ENCODE measurements at places on chromosomes 4 and X. TPM values are rescaled to one million over a fixed set of nuclear protein-coding genes. Genes with fewer than 3 reads are reported as not detected.

GRCh38 chr4:23106516-23106915 lies 413.8 kb downstream of the GBA3 start:
- H3K4me3 ChIP-seq, result no peak overlapping the region
- H3K4me1 ChIP-seq, result no peaks in the 10 kb centered on the region
- no peak for DNase-seq
- H3K27ac ChIP-seq, result no peak overlapping the region
- no peaks in the 10 kb centered on the region for H3K36me3 ChIP-seq
- H3K27me3 ChIP-seq, result no peaks in the 10 kb centered on the region

DNA sequence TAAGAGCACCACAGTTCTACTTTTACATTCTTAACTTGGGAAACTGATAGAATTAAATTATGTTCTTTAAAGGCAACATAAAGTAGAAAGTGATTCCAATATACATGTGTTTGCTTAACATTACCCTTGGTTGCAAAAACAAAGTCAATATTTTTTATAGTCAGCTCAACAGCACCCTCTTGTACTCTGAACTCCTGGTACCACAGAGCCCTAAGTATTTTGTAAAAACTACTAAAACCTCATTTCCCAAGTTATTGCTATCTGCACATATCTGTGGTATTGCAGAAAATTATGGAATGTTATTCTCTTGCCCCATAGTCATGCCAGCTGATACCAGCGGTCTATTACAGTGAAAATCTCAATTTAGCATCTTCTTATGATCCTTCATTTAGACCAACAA lies 2.9 kb downstream of the KIF4A start:
- H3K27ac ChIP-seq, result no peak overlapping the region
- no peaks in the 10 kb centered on the region for H3K36me3 ChIP-seq
- DNase-seq, result no peak
- no peak overlapping the region for H3K4me3 ChIP-seq
- peaks cover 4% of the 10 kb centered on the region for H3K4me1 ChIP-seq
- H3K27me3 ChIP-seq, result no peaks in the 10 kb centered on the region

- peak overlapping the region; percentile 67 for H3K4me3 ChIP-seq
- H3K36me3 ChIP-seq, result no peaks in the 10 kb centered on the region
- DNase-seq, result no peak
- no peaks in the 10 kb centered on the region for H3K27me3 ChIP-seq
- H3K27ac ChIP-seq, result peak overlapping the region; percentile 93
Observed at GRCh38 chrX:135345107-135345589, 35.9 kb downstream of the ETDC start.

GRCh38 chr4:17664755-17665154 lies 50.3 kb downstream of the MED28 start:
- DNase-seq, result no peak
- H3K4me1 ChIP-seq, result no peaks in the 10 kb centered on the region
- H3K27ac ChIP-seq, result no peak overlapping the region
- H3K4me3 ChIP-seq, result no peak overlapping the region
- H3K36me3 ChIP-seq, result no peaks in the 10 kb centered on the region
- H3K27me3 ChIP-seq, result no peaks in the 10 kb centered on the region

GRCh38 chr4:92600638-92601037 lies 296.9 kb downstream of the GRID2 start:
- H3K4me3 ChIP-seq, result no peak overlapping the region
- H3K27ac ChIP-seq, result no peak overlapping the region
- H3K27me3 ChIP-seq, result no peaks in the 10 kb centered on the region
- no peaks in the 10 kb centered on the region for H3K36me3 ChIP-seq

DNA sequence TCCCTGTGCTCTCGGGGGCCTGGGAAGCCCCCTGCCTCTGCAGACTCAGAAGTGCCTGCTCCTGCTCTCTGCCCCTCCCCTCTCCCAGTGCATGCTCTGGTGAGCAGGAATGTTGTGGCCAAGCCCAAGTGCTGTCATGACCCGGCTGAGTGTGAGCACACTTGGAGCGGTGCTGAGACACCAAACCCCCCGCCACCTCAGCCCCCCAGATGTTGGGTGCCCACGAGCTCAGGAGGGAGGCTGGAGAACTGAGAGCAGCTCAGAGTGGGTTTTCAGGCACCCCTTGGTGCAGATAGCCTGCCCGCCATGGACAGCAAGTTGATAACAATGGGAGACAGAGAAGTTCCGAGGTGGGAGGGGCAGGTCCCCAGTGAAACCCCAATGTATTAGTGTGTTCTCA lies 477.4 kb downstream of the ACTRT1 start:
- DNase-seq, result no peak
- no peaks in the 10 kb centered on the region for H3K4me1 ChIP-seq
- H3K4me3 ChIP-seq, result no peak overlapping the region
- no peaks in the 10 kb centered on the region for H3K27me3 ChIP-seq

GRCh38 chr4:81405900-81406401 lies 65.8 kb downstream of the RASGEF1B start:
- no peak overlapping the region for H3K27ac ChIP-seq
- H3K4me1 ChIP-seq, result no peaks in the 10 kb centered on the region
- H3K27me3 ChIP-seq, result no peaks in the 10 kb centered on the region
- DNase-seq, result no peak
- H3K36me3 ChIP-seq, result no peaks in the 10 kb centered on the region

DNA sequence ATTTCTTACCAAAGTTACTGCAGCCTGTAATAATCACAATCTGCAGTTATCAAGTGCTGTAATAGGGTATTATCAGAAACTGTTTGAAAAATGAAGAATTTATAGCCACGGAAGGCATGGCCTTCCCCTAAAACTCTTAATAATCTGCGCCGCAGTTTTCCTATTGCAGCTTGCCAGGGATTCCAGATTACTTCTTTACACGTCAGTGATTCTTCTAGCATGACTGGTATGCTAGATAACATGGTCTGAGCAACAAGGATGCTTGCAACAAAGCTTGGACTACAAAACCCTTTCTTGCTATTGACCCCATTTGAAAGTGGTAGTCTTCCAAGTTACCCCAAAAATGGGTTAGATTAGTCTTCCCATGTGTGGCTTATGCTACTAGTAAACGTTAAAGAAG lies 47.2 kb upstream of the GK2 start:
- DNase-seq, result no peak
- no peaks in the 10 kb centered on the region for H3K27me3 ChIP-seq
- no peaks in the 10 kb centered on the region for H3K4me1 ChIP-seq

DNA sequence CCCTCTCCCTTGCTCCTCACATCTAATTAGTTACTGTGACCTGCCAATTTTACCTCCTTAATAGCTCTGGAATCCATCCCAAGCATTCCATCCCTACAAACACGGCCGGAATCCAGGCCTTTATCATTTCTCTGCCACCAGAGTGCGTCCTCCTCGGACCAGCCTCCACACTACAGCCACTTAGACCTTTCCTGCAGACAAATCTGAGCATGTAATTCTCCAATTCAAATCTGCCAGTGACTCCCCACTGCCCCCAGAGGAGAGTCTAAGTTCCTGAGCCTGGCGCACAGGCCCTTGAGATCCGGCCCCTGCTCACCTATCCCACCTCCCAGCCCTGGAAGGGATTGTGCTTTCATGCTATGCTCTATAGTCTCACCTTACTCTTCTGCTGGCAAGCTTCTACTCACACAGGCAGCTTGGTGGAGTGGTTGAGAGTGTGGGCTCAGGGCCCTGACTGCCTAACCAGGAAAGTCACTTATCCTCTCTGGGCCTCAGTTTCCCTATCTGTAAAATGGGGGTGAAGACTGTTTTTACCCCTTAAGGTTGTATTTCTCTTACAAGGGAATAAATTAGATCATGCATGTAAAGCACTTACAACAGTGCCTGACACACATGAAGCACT lies 31.2 kb downstream of the PJA1 start:
- H3K4me1 ChIP-seq, result no peaks in the 10 kb centered on the region
- no peak overlapping the region for H3K27ac ChIP-seq
- no peaks in the 10 kb centered on the region for H3K36me3 ChIP-seq
- H3K4me3 ChIP-seq, result no peak overlapping the region
- no peaks in the 10 kb centered on the region for H3K27me3 ChIP-seq

DNA sequence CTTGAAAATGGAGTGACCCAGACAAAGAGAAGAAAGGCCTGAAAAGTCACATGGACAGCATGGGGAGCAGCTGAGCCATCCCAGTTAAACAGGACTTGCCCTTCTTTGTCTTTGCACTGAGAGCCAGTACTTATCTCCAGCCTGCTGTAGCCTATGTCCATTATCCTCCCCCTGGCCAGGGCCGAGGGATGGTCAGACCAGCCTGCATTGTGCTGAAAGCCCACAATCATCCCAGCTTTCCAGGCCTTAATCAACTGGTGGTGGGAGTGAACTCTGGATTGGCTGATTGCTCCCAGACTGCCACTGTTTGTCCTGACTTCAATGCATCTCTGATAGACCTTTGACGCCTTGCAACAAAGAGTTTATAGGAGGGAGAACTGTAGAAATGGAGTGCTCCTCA lies 453.1 kb downstream of the EPHA5 start:
- H3K4me1 ChIP-seq, result no peaks in the 10 kb centered on the region
- no peaks in the 10 kb centered on the region for H3K27me3 ChIP-seq
- no peaks in the 10 kb centered on the region for H3K36me3 ChIP-seq
- no peak for DNase-seq
- H3K4me3 ChIP-seq, result no peak overlapping the region
- no peak overlapping the region for H3K27ac ChIP-seq

GRCh38 chrX:108699368-108699767 lies 37.0 kb downstream of the IRS4 start:
- H3K36me3 ChIP-seq, result no peaks in the 10 kb centered on the region
- H3K4me1 ChIP-seq, result no peaks in the 10 kb centered on the region
- DNase-seq, result no peak
- no peak overlapping the region for H3K27ac ChIP-seq
- H3K27me3 ChIP-seq, result no peaks in the 10 kb centered on the region

DNA sequence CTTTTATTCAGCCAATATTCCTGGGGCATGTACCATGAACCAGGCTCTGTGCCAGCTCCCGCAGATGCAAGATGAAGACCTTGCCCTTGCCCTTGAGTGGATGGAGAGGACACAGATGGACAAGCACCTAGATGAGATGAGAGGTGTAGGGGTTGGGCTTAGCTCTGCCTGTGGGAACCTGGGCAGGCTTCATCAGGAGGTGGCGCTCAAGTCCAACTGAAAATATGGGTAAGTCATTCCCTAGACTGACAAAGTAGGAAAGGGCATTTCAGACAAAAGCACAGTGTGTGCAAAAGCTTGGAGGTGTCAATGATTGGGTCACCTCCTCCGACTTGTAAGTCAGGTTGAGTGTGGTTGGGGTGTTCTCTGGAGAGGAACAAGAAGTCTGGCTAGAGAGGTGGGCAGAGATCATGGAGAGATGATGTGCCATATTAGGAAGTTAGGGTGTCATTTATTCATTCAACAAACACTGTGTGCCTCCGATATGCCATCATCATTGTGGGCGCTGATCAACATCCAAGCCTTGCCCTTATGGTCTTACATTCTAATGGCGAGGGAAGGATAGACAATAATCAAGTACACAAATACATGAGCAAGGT lies 64.6 kb downstream of the ANAPC4 start:
- no peaks in the 10 kb centered on the region for H3K27me3 ChIP-seq
- DNase-seq, result no peak
- H3K27ac ChIP-seq, result no peak overlapping the region
- no peaks in the 10 kb centered on the region for H3K36me3 ChIP-seq
- H3K4me3 ChIP-seq, result no peak overlapping the region
- no peaks in the 10 kb centered on the region for H3K4me1 ChIP-seq

DNA sequence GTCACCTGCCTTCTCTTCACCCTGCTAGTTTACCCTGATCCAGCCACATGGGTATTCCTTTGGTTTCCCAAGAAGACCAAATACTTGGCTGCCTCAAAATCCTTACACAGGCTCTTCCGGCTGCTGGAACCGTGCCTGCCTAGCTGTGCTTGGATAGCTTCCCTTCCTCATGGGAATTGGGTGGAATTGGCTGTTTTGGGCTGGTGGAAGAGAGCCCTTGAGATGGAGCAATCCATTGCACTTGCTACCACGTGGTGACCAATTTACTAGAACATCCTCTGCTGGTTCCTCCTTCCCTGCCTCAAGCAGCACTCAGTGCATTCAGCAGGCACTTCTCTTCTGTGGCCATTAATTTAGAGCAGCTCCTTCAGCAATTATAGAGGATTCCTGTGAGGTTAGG lies 119.3 kb upstream of the AP1S2 start:
- H3K36me3 ChIP-seq, result no peaks in the 10 kb centered on the region
- DNase-seq, result no peak
- peaks cover 37% of the 10 kb centered on the region for H3K27me3 ChIP-seq
- no peak overlapping the region for H3K27ac ChIP-seq
- no peaks in the 10 kb centered on the region for H3K4me1 ChIP-seq

- no peaks in the 10 kb centered on the region for H3K4me1 ChIP-seq
- no peak overlapping the region for H3K27ac ChIP-seq
- DNase-seq, result no peak
- H3K27me3 ChIP-seq, result no peaks in the 10 kb centered on the region
- H3K4me3 ChIP-seq, result no peak overlapping the region
- H3K36me3 ChIP-seq, result no peaks in the 10 kb centered on the region
Observed at GRCh38 chr4:150619042-150619441, 37.1 kb downstream of the MAB21L2 start.

The SPIN4 gene
- 7.5 TPM for total RNA-seq

The WAS gene
- total RNA-seq, result 12.5 TPM

The ZFP92 gene
- total RNA-seq, result 0.29 TPM

Measured in breast epithelium (tissue), 4 donors.